Activated CD8-positive, alpha-beta memory T cell treated with anti-CD3 and anti-CD28 coated beads for 4 hours (primary cell): ENCODE measurements at places on chromosomes 4 and X.

DNA sequence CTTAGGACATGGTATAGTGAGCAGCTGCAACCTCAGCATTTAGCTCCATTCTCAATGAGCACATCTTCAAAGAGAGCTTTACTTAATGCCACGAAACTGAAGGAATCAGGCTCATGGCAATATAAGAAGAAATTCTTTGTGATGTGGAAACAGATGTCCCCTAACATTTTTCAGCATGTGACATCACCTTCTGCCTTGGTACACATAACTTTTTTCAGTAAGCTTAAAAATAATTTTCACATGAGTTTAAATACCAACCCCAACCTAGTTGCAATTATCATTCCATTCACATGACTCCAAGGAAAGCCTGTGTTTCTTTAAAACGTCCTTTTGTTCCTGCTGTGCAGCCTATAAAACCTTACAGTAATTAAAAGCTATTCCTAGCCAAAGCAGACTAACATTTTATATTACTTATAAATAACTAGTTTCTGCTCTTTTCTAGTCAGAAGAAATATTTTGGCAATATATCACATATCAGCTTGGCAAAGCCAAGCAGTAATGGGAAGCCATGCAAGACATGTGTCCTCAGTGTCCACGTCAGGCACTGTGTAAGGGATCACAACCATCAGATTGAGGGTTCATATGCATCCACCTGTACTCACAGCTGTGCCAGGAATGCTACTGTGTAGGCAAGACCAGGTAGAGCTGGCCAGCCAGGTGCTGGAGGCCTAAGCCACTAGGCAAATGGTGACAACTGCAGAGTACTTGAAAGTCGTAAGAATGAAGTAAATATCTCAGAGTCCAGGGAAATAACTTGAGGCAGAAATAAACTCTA, 466.6 kb downstream of the INPP4B start:
- no peak for DNase-seq

GRCh38 chr4:13530823-13531624, 13.3 kb downstream of the NKX3-2 start:
- DNase-seq = no peak

DNA sequence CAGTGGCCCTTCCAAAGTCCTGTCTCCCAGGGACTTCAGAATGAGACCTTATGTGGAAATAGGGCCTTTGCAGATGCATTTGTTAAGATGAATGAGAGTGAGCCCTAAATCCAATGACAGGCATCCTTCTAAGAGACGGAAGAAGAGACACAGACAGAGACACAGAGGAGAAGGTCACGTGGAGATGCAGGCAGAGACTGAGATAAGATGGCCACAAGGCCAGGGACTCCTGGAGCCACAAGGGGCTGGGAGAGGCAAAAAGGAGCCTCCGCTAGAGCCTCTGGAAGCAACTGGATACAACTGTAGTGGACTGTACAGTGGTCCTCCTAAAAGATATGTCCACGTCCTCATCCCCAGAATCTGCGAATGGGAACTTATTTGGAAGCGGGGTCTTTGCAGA, 19.0 kb upstream of the CD99 start:
- no peak for DNase-seq

- no peak for DNase-seq
These were observed 7.2 kb downstream of the RPL9 start for GRCh38 chr4:39451423-39452023.

GRCh38 chr4:52588097-52588496, 71.0 kb downstream of the USP46 start:
- DNase-seq = no peak

DNA sequence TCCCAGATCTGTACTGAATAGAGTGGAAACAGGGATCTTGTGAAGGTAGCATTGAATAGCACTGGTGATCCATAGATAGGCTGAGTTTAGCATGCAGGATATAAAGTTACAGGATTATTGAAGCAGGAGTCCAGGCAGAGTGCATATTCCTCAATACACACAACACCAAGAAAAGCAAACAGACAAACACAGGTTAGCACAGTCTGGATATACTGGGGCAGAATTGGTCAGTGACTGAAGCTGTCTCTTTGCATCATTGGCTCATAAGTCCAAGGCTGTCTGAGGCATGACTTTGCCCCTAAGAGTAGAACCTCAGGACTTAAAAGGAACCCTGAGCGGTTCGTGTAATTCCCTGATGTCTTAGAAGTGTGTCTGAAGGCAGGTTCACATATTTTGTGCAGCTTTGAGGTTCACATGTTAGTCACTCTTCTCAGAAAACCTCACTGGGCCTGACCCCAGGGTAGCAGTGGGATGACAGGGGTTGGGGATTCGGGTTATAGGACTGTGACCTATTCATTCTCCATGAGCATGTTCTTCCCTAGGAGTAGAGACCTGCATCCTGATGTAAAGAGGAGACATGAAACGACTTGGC, 134.6 kb downstream of the AASDH start:
- DNase-seq = no peak

- DNase-seq = no peak
These were observed 19.8 kb upstream of the TBC1D14 start for GRCh38 chr4:6889736-6890324.

GRCh38 chr4:60656171-60656570, 544.0 kb upstream of the ADGRL3 start:
- DNase-seq = no peak

GRCh38 chrX:53494436-53494835, 60.3 kb upstream of the HSD17B10 start:
- DNase-seq = no peak

GRCh38 chrX:155389634-155390033, 7.7 kb downstream of the F8A2 start:
- no peak for DNase-seq

DNA sequence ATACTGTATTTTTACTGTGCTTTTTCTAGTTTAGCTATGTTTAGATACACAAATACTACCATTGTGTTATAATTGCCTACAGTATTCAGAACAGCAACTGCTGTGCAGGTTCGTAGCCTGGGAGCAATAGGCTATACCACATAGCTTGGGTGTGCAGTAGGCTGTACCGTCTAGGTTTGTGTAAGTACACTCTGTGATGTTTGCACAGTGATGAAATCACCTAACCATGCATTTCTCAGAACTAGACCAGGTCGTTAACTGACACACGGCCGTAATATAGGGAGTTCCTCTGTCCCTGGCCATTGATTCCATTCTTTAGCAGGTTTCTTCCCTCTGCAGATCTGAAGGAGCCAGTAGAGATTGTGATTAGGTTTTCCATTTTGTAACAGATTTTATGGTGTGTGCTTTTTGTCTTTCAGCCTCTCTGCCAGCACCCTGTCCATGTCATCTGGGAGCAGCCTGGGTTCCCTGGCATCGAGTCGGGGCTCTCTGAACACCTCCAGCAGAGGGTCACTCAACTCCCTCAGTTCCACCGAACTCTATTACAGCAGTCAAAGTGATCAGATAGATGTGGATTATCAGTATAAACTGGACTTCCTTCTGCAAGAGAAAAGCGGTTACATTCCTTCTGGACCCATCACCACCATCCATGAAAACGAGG, 59.5 kb downstream of the CLDN22 start:
- no peak for DNase-seq
